Keratinocyte (primary cell): ENCODE measurements at places on chromosomes 11 and 22. TPM values are rescaled to one million over a fixed set of nuclear protein-coding genes. Genes with fewer than 3 reads are reported as not detected.

- no peaks in the 10 kb centered on the region for H3K36me3 ChIP-seq
- peaks cover 2% of the 10 kb centered on the region for H3K4me1 ChIP-seq
- H3K27me3 ChIP-seq = no peaks in the 10 kb centered on the region
- no peak overlapping the region for H3K27ac ChIP-seq
- H3K4me3 ChIP-seq = no peak overlapping the region
Measured at GRCh38 chr11:56624661-56625110, 10.0 kb upstream of the OR5M1 start.

DNA sequence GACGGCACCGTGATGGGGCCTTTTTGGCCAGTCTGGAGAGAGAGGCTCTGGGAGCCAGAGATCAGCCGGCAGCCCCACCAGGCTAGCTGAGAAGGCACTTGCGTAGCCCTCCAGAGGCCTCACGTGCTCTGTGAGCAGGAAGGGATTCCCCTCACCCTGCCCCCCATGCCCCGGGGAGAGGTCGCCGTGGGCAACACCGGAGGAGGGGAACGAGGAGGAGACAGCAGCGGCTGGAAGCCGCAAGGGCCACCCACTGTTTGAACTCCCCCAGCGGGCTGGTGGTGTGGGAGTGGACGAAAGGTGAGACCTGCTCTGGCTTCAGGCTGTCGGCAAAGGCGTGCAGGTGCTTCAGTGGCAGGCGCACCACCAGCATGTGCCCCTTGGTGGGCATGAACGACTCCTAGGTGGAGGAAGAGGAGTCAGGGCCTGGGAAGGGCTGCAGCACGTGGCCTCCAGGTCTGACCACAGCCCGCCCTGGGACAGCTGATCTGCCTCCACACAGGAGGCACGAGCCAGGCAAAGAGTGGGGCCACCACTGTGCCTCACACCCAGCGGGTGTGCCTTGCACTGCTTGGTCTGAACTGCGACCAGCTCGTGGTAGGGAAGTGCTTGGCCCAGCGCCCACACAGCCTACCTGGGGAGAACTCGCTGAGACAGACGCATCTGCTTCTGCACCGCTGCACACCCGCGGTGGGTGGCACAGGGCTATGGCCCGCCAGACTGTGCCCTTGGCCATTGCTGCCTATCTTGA is 99.9 kb downstream of the MED15 start:
- no peaks in the 10 kb centered on the region for H3K36me3 ChIP-seq
- H3K27me3 ChIP-seq = peaks cover 20% of the 10 kb centered on the region
- no peak overlapping the region for H3K27ac ChIP-seq

DNA sequence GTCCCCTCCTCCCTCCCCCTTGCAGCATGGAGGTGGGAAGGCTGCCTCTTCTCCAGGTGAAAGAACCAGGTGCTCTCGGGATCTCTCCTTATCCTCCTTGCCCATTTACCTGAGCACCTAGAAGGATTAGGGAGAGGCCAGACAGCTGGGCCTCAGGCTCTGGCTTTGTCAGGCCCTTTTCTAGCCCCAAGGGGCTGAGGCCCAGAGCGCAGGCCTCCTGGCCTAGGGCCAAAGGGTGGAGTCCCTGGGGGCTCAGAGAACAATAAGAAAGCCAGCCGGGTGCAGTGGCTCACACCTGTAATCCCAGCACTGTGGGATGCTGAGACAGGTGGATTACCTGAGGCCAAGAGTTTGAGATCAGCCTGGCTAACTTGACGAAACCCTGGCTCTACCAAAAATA is 5.4 kb upstream of the TTLL1 start:
- no peak for DNase-seq
- H3K27me3 ChIP-seq = no peaks in the 10 kb centered on the region
- H3K27ac ChIP-seq = no peak overlapping the region
- no peaks in the 10 kb centered on the region for H3K36me3 ChIP-seq

DNA sequence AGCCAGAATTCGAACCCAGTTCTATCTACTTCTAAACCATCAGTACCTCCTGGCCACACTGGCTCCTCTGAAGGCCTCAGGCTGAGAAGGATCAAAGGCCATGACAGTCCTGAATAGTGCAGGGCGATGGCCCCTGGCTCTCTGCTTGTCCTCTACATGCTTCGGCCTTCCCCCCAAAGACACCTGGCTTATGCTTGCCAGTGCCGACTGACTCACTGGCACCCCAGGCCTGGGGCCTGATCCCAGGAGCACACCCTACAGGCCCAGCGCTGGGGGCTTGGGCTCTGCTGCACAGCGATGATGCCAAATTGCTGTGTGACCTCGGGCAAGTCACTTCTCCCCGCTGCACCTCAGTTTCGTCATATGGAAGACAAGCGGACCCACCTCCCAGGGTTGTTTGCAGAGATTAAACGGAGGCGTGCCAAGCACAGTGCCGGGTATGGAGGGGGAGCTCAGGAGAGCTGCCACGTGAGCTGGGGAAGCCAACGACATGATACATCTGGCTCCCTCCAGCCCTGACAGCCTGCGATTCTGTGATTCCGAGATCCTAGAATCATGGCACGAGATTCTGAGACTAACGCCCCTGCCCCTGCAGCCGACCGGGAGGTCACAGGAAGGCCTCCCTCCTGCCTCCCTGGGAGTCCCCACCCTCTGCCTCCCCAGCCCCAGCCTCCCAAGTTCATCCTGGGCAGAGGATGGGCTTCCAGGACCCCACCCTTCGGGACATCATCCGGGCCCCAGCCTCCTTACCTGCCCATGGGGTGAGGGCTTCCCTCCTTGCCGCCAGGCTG is 1.0 kb downstream of the SSTR3 start:
- DNase-seq = no peak
- no peaks in the 10 kb centered on the region for H3K36me3 ChIP-seq
- no peak overlapping the region for H3K27ac ChIP-seq

GRCh38 chr11:63641727-63642126 is 27.5 kb upstream of the PLAAT3 start:
- H3K36me3 ChIP-seq = peaks cover 11% of the 10 kb centered on the region
- no peak overlapping the region for H3K4me3 ChIP-seq
- H3K27me3 ChIP-seq = no peaks in the 10 kb centered on the region
- no peaks in the 10 kb centered on the region for H3K4me1 ChIP-seq
- H3K27ac ChIP-seq = no peak overlapping the region

DNA sequence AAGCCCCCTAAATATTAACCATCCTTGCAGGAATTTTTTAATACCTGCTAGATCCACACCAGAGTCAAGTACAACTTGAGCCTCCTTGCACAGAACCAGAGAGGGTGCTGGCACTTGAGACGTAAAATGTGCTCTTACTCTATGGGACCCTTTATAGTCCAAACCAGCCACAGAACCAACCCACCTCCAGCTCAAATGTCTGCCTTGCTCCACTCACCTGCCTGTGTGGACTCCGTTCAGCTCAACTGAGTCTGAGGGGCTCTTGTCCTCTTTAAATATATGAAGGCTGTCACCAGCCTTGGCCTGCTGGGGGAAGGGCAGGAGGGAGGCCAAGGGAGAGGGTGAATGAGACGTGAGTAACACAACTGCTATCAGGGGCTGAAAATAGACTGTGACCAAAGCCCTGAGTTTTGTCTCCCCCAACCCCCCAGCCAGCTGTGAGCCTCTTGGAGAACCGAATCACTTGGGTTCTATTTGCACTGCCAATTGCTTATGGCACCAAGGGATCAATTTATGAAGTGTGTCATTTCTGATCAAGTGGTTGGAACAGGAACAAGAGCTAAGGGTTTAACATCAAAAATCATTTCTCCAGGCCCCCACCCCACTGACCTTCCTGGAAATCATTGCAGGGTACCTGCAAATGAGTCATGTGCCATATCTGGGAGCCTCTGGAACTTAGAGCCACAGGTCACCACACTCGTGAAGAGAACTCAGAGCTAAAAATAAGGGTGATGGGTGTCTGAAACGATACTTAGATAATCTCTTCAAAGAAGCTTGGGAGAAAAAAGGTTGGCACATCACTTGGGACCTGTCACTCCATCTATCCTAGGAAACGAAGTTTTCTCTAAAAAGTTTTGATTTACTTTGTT is at the start of gene CSRP3:
Gene CSRP3, minus strand, starts transcription at position 247 of the 869 bp plus-strand sequence. CDS start 9,535 bp downstream, outside the sequence.
- H3K27ac ChIP-seq = no peak within 1 kb of the TSS
- no peak for DNase-seq
- no peaks in the 10 kb centered on the region for H3K36me3 ChIP-seq
- H3K4me3 ChIP-seq = no peak within 1 kb of the TSS
- peaks cover 21% of the 10 kb centered on the region for H3K27me3 ChIP-seq

GRCh38 chr11:1496761-1497095 is 10.1 kb upstream of the MOB2 start:
- H3K27ac ChIP-seq = no peak overlapping the region
- H3K4me3 ChIP-seq = no peak overlapping the region
- no peak for DNase-seq
- peaks cover 3% of the 10 kb centered on the region for H3K36me3 ChIP-seq
- H3K4me1 ChIP-seq = peaks cover 4% of the 10 kb centered on the region

DNA sequence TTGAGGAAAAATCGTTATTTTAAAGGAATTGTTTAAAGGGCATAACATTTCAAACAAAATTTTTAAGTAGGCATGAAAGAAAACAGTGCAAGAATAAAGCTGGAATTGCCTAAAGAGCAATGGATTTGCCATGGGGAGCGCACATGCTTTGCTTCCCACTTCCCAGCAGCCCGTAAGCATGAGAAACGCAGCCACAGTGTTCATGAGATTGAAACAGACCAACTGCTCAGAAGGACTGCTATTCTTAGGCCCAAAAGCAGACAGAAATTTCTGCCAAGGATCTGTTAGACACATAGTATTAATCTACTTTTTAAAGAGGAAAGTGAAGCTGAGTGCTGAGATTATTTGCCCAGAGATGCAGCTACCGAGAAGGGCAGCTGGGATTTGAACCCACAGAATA is 34.2 kb upstream of the TSKU start:
- no peaks in the 10 kb centered on the region for H3K27me3 ChIP-seq
- no peak overlapping the region for H3K4me3 ChIP-seq
- H3K27ac ChIP-seq = no peak overlapping the region
- DNase-seq = no peak
- H3K36me3 ChIP-seq = no peaks in the 10 kb centered on the region

DNA sequence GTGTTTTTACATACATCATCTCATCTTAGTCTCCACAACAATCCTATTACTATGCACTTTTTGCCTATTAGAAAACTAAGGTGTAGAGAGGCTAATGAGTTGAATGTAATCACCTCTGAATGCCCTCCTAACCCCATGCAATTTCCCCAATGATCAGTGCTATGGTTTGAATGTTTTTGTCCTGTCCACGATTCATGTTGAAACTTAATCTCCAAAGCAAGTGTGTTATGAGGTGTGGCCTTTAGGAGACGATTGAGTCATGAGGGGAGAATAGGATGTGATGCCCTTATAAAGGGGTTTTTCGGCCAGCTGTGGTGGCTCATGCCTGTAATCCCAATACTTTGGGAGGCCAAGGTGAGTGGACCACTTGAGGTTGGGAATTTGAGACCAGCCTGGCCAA is 2.0 kb upstream of the CCDC73 start:
- DNase-seq = no peak
- no peak overlapping the region for H3K27ac ChIP-seq
- no peaks in the 10 kb centered on the region for H3K4me1 ChIP-seq
- no peaks in the 10 kb centered on the region for H3K36me3 ChIP-seq
- H3K27me3 ChIP-seq = no peaks in the 10 kb centered on the region
- no peak overlapping the region for H3K4me3 ChIP-seq

DNA sequence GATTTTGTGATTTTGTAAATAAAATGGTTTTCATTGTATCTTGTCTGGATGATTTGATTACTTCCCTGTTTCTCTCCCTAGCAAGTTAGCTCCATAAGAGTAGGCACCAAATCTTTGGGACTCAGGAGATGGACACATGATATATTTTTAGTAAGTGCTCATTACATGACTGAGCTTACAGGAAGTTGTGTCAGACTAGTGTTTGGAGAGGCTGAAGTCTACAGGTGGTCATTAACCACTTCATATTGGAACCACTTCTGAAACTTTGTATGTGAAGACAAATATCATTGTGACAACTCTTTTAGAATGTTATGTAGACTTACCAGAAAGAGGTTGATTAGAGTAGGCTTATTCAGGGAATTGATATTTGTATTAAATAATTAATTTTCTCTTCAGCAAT is 19.1 kb downstream of the ARHGAP42 start:
- H3K36me3 ChIP-seq = no peaks in the 10 kb centered on the region
- H3K27me3 ChIP-seq = no peaks in the 10 kb centered on the region
- no peak overlapping the region for H3K27ac ChIP-seq
- H3K4me1 ChIP-seq = no peaks in the 10 kb centered on the region

GRCh38 chr11:2992997-2993325 is 832 bp upstream of the NAP1L4 start:
- H3K4me3 ChIP-seq = peak overlapping the region; percentile 59
- peak overlapping the region; percentile 87 for H3K27ac ChIP-seq
- no peak for DNase-seq
- no peaks in the 10 kb centered on the region for H3K36me3 ChIP-seq
- peaks cover 24% of the 10 kb centered on the region for H3K4me1 ChIP-seq
- no peaks in the 10 kb centered on the region for H3K27me3 ChIP-seq

MMP1 gene
- 81.5 to 158 TPM (median 107 TPM) in 3 replicates for polyA plus RNA-seq

SPTBN2 gene
- 7.8 to 14.7 TPM (median 11.1 TPM) in 3 replicates for polyA plus RNA-seq

TMEM45B gene
- 2.1 to 4.1 TPM (median 2.6 TPM) in 3 replicates for polyA plus RNA-seq

C22orf42 gene
- polyA plus RNA-seq = not detected in 3 replicates

DYNC2H1 gene
- 10.3 to 18.5 TPM (median 15.2 TPM) in 3 replicates for polyA plus RNA-seq

OR52N4 gene
- polyA plus RNA-seq = 0.23 TPM in 1 of 3 replicates, not detected in the others
